ENCODE measurements at places on chromosomes 5 and 9. TPM values are rescaled to one million over a fixed set of nuclear protein-coding genes. Genes with fewer than 3 reads are reported as not detected.
A peak's percentile ranks its signal among the peaks of the same experiment; 100 is the strongest.

ARID3C gene
- total RNA-seq, result 0.29 TPM

ECM2 gene
- not detected for total RNA-seq

IL33 gene
- total RNA-seq, result not detected

TTC1 gene
- total RNA-seq, result 50.5 TPM

- peak; percentile 83 for DNase-seq
These were observed 57.9 kb downstream of the DOCK8 start for GRCh38 chr9:272251-273213.

GRCh38 chr5:171336521-171337209 lies 27.6 kb downstream of the TLX3 start:
- peak; percentile 35 for DNase-seq

DNA sequence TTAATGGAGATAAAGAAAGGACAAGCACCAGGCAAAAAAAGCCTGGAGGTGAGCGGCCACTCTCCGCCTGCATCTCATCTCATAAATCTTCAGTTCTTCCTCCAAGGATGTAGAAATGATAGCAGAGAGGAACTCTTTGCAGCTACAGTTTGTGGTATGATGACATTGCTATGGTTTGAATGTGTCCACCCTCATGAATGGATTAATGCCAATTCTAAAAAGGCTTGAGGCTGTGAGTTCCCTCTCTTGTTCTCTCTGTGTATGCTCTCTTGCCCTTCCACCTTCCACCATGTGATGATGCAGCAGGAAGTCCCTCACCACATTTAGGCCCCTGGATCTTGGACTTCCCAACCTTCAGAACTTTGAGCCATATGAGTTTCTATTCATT lies 126.4 kb downstream of the SPOCK1 start:
- DNase-seq, result no peak

DNA sequence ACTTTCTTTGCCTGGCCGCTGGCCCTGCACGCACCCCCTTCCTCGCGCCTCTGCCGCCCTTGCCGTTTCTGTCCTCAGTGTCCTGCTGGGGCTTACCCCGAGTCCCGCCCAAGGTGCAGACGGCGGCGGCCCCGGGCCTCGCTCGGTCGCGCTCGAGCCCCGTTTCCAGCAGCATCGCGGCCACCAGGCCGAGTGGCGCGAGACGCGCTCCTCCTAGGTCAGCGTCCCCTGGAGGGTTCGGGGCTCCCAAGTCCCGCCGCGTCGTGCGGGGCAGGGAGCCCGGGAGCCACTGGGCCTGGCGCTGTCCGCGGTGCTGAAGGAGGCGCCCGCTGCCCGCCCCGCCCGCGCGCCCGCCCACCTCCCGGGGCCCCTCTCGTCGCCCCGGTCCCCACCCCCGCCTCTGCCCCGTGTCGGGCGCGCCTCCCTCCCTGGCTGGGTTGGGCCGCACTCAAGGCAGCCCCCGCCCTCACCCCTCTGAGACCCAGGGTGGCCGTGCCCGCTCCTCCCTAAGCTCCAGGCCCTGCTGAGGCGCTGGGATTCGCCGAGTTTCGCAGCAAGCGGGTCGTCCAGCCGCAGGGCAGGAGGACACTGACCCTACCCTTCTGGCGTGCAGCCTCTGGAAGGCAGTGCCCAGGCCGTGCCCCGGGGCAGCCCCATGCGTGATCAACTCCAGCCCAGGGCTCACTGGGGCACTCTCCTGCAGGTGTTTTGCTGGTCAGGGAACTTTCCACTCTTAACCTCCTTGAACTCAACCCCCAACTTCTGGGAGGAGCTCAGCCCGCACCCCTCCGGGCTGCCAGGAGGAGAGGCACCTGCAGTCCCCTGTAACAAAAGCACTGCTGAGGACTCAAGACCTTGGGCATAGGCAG lies at the start of gene LHX3:
Gene LHX3, minus strand, starts transcription at position 291 of the 869 bp plus-strand sequence. Its CDS starts 116 bp downstream, at position 175.
- peak; percentile 26 for DNase-seq

DNA sequence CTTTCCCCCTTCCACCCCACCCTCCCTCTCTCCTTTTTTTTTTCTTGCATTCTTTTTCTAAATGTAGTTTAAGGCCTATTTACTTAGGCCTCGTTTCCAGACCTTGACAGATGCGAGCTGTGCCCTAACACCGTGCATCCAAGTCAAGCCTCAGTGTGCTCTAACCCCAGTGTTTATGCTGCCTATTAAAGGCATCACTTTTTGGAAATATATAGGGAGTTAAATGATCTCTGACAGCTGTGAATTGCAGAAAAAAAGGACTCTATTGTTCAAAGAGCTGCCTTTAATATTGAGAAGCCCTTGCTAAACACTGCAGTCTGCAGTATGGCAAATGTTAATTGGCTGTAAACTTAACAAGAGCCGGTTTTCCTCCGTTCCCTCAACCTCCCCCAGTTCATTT lies 270.4 kb upstream of the TUT7 start:
- no peak for DNase-seq

- DNase-seq, result no peak
These were observed 148.5 kb downstream of the BNC2 start for GRCh38 chr9:16721972-16722371.

DNA sequence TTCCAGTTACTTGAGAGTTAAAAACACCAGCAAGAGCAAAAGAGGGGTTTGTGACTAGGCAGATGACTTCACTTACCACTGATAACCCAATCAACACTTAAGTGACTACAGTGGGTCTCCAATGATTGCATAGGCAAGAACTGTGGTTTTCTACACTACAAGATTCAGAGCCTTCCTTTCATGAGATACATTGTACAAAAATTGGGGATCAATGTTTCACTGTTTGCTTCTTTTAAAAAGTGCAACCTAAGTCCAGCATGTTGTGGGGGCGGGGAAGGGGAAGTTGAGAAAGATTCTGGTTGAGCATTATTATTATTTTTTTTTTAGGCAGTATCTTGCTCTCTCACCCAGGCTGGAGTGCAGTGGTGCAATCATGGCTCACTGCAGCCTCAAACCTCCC lies 3.6 kb downstream of the IQGAP2 start:
- no peak for DNase-seq

DNA sequence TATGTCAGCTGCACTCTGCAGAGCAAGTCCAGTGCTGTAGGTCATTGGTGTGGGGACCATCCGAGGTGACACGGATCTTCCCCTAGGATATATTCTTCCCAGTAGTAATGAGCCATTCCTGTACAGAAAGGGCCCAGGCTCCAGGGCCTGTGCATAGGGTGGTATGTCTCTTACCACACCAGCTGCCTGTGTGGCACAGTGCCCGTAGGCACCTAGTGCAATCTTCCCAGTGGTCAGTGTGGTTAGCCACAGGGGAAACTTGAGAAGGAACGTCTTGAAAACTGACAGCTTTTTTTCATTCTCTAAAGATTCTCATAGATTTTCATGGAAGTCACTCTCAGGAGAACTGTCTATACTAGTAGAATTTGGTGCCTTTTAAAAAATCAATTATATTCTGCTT lies 39.8 kb downstream of the CYSTM1 start:
- DNase-seq, result no peak
